T-helper 9 cell (primary cell): ENCODE measurements at places on chromosomes 4 and X.

GRCh38 chrX:115233497-115234455 is at the start of gene LRCH2:
Gene LRCH2 (minus strand): TSS chrX:115234096. CDS start chrX:115234041, 55 bp downstream.
- no peak for DNase-seq

DNA sequence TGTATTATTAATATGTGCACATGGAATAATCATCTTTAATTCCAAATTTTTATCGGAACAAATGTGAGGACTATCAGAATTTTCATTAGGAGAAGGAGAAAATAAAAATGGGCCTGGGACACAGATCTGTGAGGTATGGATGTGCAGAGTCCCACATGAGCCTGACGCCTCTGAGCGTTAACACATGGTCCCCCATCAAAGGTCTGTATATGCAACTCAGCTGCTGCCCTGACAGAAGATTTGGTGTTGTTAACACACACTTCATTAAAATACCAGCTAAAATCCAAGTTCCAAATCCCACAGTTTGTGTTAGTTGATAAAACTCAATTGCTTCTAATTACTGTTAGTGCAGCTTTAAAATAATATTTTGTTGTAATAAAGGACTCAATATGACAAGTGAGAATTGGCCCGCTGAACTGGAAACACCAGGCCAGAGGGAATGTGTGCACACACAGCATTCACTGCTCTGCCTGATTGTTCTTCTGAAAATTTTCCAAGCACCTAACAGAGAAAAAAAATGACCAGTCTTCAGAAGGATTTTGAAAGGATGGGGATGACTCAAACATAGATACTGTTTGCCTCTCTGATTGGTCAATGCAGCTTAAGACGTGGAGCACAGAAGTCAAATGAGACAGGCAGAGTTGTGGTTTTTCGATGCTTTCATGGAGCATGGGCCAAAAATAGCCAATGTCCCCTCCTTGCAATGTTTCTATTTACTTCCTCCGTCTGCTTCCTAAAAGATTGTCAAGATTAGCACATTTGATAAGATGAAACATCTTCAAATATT is 266.6 kb downstream of the NKX6-1 start:
- DNase-seq, result no peak

DNA sequence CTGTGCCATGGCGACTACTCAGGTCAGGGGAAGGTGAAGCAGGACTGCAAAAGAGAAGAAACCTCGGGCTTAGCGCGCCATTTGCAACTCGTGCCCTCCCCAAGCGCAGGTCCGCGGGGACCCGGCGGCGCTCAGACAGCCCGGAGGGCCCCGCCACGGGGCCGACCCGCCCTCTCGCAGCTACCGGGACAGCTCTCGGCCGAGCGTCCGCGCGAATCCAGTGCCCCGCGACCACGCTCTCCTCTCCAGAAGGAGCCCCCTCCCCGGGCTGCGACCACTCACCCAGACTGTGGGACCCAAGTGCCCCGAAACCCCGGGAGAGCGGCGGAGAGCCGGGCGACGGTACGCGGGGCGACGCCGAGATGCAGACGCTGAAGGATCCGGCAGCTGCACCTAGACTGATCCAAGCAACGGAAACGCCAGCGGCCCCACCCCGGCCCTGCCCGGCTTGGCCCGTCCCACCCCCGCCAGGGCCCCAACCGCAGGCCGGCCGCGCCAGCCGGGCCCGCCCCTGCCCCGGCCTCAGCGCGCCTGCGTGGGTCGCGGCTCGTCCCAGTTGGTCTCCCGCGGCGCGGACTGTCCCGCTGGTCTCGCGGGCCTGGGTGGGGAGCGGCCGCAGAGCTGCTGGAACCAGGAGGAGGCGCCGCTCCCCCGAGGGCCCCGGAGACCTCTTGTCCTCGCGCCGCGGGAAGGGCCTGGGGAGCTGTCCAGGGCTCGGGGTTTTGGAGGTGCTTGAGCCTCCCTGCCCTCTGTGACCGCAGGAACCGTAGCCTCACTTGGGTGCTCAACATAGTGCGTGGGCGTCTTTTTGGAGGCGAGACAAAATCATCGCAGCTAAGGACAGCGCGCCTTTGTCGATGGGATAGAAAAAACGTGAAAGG is at the start of gene ANXA5:
Gene ANXA5, minus strand, starts transcription at position 400 of the 881 bp plus-strand sequence. Its CDS starts 391 bp downstream, at position 9.
- DNase-seq, result peak; percentile 47

DNA sequence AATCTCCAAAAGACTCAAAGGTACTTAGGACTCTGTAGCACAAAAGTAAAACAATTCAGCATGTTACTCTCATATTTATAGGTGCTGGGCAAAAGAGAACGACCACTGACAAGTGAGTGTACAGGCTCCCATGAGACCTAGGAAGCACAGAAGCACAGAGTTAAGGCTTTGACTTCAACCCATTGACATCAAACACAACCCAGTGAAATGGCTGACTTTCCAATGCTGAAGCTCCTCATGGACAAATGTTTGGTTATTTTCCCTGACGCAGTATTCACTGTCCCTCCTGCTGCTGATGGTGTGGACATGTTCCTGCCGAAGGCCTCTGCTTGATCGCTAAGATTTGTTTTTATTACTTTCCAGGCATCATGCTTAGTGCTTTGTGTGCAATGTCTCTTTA is 148.7 kb downstream of the TSPAN5 start:
- no peak for DNase-seq

GRCh38 chrX:123740006-123740405 is 7.2 kb upstream of the THOC2 start:
- no peak for DNase-seq

DNA sequence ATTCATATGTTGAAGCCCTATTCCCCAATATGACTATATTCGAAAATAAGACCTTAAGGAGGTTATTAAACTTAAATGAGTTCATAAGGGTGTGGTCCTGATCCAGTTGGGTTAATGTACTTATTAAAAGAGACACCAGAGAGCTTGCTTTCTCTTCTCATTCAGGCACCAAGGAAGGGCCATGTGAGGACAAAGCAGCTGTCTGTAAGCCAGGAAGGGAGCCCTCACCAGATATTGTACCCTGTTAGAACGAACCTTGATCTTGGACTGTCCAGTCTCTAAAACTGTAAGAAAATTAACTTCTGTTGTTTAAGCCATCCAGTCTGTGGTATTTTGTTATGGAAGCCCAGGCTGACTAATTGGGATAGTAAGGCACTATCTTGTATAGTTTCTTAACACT is 9.1 kb upstream of the YTHDC1 start:
- no peak for DNase-seq
